RPMI7951 (cell line): ENCODE measurements at places on chromosomes 6 and 20. TPM values are rescaled to one million over a fixed set of nuclear protein-coding genes. Genes with fewer than 3 reads are reported as not detected.

GRCh38 chr6:36038120-36038876 is 10.7 kb downstream of the MAPK14 start:
- DNase-seq = no peak

- no peak for DNase-seq
These were observed 55.0 kb downstream of the ADGRG6 start for GRCh38 chr6:142356884-142357225.

DNA sequence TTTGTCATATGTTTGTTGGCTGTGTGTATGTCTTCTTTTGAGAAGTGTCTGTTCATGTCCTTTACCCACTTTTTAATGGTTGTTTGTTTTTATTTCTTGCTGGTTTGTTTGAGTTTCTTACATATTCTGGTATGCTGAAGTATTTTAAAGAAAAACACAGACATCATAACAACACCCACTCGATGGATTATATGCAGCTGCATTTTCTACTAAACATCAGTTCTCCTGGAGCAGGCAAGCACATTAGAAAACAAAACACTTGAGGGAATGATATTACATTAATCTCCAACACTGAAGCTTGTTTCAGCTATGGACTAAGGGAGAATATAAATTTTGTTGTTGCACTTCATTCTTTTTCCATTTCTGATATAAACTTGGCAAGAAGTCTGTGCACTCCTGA is 42.5 kb upstream of the RFPL4B start:
- no peak for DNase-seq

METTL24 gene
- total RNA-seq = not detected in 2 replicates

TTK gene
- total RNA-seq = 122 and 146 TPM in 2 replicates

GRCh38 chr6:151012321-151013294 is 147.1 kb downstream of the MTHFD1L start:
- DNase-seq = no peak

DNA sequence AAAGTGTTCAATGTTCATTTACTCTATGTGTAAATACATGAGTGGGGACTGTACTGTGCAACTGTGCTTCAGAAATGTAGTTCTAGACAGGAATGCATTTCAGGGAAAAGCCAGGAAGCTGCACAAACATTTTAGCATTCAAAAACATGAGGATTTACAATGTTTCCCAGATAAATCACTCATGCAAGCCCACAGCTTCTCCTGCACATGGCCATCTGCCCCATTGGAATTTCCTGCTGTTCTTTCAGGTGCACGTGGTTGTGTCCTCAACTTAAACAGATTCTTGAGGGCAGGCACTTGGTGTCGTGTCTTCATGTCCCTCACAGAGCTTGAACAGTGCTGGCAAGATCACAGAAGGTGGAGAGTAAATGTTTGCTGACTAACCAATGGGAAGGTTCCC is 101.5 kb downstream of the UNC5CL start:
- no peak for DNase-seq

ANGPT4 gene
- total RNA-seq = not detected in 2 replicates

DNA sequence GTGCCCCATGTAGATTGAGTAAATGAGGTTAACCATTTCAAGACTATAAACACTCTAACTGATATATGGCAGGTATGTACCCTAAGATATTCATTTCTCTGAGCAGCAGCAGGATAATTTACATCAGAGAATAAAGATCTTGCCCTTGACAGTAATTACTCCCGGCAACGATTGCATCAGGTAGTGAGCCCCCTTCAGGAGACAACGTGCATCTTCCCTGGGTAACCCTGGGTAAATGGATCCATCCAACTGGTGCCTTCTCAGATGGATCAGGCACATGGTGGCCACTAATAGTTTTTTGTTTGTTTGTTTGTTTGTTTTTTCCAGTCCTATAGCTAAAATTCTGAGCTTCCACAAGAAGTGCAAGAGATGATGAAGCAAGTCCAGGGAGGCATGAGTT is 469.4 kb upstream of the SLC35B3 start:
- DNase-seq = no peak

DNA sequence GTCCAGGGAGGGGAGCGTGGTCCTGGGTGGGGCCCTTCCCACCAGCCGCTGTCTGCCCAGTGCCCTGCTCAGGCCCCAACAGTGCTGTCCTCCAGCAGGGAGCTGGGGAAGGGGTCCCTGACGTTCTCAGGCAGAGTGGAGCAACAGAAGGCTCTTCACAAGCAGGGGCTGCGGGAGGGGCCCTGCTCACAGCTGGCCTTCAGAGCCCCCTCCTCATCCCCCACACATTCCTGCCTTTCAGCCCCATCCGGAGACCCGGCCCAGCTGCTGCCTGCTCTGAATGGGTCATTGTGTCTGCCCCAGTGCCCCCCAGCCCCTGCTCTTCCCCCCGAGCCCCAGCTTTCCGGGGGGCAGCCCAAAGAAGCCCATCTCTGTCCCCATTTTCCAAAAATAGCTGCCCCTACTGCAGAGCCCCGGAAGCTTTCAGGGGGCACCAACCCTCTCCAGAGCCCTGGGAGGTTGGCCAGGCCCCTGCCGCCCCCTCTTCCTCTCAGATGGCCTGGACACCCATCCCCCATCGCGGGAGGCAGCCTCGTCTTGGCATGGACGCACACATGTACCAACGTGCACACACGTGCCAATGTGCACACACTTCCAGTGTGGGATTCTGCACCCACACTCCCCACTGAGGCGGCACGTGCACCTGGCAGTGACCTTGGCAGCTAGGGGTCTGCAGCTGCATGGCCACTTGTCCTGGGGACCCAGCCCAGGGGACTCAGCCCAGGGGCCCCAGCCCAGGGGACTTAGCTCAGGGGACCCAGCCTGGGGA is 3.7 kb downstream of the COL20A1 start:
- DNase-seq = no peak

DNA sequence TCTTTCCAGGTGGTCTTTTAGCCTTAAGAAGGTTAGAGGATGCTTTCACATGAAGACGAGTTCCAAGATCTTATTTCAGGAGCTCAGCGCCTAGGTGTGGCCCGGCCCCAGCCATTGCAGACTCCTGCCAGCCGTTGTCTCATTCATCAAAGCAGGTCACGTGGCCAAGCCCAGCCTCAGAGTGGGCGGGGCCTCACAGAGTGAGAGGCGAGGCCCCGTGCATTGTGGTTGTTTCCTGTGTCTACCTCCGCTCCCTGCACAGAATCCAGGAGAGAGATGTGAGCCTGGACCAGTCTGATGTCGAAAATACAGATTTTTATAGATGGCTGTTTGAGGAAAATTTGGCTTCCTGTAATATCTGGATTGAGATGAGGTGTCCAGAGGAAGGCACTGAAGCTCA is 49.2 kb upstream of the CST5 start:
- no peak for DNase-seq

DNA sequence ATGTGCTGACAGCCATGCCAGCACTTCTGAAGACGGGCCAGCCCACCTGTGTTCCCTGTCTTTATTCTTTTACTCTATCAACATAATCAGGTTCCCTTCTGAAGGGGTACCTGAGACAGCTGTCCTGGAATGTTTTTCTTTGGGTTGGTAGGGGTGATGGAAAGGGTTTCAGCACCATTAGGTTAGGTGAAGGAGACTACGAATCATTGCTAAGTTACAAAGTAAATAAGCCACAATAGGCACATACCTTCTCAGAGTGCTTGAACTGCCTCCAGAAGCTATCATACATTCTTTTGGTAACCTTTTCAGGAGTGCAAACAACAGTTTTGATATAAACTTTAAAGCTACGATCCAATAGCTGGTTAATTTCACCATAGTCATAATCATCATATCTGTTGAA is 106.3 kb downstream of the SESN1 start:
- no peak for DNase-seq

ME1 gene
- total RNA-seq = 18.8 and 18.9 TPM in 2 replicates

DNA sequence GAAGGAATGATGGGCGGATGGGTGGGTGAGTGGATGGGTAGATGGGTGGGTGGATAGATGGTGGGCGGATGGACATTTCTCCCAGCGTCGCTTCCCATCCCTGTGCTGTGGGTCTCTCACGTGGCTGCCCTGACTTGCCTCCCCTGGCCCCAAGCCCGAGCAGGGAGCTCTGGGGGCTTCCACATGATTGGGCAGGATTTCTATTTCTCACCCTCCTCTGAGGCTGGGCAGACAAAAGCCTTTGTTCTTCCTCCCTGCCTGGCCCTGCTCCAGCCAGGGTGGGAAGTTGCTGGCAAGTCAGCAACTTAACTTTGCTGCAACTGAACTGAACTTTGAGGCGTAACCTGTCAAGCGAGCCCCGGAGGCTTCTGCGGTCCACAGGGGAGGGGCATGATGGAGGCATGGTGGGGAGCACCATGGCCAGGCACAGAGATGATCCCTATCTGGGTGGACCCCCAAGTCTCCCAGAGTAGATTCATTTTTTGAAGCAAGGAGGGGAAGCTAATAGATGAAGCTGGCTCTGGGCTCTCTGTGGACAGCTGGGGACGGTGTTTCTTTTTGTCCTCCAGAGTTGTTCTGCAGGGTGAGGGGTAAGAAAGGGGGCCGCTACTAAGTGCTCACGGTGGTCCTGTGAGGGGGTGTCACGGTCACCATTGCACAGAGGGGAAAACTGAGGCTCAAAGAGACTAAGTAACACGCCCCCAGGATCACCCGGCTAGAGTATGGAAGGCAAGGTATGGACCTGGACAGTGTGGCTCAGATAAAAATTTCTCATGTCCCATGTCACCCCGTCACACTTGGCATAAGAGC is 140.1 kb downstream of the CEBPB start:
- DNase-seq = peak; percentile 63
